ENCODE measurements at places on chromosomes 7 and 10. TPM values are rescaled to one million over a fixed set of nuclear protein-coding genes. Genes with fewer than 3 reads are reported as not detected.

GRCh38 chr10:117131376-117132327 is 6.4 kb downstream of the VAX1 start:
- ATAC-seq = no peak

DNA sequence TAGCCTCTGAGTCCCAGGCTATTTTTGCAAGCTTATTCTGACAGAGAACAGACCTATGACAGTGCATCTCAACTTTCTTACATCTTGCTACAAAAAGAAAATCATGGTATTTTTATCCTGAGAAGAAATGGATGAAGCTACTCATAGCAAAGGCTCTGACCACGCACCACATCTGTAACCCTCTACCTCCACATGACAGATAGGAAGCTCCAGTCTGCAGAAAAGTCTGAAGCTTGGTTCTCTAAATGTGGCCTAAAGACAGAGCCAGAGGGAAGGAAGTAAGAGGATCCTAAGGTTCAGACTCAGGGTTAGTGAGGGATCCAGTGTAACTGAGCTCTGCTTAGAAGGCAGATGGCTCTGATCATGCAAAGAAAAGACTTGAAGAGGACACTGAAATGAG is 58.4 kb upstream of the ABCB5 start:
- no peak for ATAC-seq

DNA sequence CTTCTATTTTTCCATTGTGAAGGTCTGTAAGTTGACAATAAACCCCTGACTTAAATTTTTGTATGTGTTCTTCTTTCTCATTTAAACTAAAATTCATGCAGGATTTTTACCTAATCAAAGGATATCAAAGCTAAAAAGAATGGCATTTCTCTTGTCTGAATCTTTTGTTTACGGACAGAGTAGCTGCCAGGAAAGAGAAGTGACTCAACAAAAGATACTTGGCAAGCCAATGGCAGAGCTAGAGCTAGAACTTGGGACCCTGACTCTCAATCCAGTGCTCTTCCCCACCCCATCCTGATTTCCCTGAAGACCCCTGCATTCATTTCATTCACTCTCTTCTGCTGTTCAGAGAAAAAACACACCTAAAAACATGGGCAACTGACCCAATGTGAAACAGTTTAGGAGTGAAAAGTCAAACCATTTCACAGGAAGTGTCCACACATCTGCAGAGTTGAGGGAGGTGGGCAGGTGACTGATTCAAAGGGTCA is 40.2 kb upstream of the PDLIM1 start:
- no peak for ATAC-seq

DNA sequence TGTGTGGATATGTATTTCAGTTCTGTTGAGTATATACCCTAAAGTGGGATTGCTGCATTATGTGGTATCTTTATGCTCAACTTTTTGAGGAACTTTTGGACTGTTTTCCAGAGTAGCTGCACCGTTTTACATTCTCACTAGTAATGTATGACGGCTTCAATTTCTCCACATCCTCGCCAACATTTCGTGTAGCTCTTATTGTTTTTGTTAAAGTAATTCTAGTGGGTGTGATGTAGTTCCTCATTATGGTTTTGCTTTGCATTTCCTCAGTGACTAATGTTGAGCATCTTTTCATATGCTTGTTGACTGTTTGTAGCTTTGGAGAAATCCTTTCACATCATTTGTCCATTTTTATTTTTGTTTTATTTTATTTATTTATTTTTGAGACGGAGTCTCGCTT is 4.5 kb downstream of the STMP1 start:
- no peak for ATAC-seq

GRCh38 chr10:97032624-97033023 is 153.1 kb downstream of the SLIT1 start:
- no peak for ATAC-seq

DNA sequence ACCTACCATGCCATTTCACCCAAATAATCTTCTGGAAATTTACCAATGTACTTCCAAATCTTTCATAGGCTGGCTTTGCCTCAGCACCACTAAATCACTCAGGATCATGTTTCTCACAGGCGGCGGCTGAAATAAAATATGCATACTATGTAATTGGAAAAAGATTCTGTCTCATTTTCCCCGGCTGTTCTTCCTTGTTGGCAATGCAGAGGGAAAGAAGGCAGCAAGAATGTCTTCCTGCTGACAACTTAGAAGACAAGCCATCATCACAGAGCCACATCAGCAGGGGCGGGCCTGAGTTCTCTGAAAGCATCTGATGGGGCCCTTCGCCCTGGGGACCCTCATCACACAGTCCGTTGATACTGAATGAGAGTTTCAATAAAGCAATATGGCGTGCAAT is 39.2 kb upstream of the COL1A2 start:
- no peak for ATAC-seq

GRCh38 chr10:45809837-45810236 is 37.5 kb downstream of the AGAP4 start:
- no peak for ATAC-seq

DNA sequence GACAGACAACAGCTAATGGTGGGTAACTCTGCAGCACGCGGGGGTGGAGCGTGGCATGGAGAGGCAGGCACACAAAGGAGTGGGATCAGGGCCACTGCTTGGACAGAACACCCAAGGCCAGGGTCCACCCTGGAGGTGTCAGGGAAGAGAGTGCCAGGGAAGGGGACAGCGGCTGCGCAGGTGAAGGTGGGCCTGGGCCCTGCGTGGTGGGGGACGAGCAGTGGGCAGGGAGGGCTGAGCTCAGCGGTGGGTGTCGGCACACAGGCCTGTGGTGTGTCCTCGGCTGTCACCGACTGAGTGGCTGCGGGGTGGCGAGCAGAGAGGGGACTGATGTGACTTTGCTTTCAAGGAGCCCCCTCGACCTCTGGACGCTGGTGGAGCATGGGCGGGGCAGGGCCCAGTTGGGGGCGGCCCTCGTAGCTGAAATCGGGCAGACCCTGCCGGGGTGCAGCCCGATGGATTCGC is 8.4 kb upstream of the SCART1 start:
- no peak for ATAC-seq

DNA sequence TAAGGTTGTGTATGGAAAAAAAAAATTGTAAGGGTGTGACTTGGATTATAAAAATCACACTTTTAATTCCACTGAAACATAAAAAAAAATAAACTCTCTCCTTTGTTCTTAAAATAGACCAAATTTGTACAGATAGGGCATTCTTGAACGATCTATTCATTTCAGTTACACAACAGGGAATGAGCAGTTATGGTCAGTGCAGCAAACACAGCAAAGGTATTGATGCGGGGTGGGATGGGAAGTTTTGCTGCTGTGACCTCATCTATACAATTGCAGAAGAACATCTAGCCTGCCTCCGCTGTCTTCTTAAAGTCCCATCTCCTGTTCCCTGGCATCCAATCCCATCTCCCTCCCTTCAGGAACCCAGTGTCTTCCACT is 580.2 kb downstream of the SUGCT start:
- no peak for ATAC-seq

DNA sequence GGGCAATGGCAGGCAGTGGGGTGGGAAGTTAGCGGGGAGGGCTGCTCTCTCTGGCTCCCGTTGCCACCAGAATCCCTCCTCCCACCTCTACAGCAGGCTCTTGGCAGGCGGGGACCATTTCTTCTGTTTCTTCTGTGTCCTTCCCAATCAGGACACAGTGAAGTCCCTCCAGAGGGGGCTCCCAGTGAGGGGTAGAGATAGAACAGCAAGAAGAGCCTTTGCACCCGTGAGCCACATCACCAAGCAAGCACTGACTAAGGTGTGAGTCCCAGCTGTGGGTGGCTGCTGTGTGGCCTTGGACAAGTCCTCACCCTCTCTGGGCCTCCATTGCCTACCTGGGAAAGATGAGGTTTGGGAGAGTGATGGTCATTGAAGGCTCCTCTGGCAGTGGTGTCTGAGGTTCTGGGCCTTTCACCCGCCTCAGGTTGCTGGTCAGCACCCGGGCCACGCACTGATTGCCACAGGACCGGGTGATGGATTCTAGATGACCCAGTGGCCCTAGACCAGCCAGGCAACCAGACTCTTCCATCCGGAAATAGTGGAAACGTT is 26.0 kb upstream of the PCBD1 start:
- ATAC-seq = no peak

- no peak for ATAC-seq
Observed at GRCh38 chr10:95407546-95407945, 116.7 kb upstream of the PDLIM1 start.

- ATAC-seq = no peak
Observed at GRCh38 chr7:28410628-28411531, 1.4 kb upstream of the CREB5 start.

DNA sequence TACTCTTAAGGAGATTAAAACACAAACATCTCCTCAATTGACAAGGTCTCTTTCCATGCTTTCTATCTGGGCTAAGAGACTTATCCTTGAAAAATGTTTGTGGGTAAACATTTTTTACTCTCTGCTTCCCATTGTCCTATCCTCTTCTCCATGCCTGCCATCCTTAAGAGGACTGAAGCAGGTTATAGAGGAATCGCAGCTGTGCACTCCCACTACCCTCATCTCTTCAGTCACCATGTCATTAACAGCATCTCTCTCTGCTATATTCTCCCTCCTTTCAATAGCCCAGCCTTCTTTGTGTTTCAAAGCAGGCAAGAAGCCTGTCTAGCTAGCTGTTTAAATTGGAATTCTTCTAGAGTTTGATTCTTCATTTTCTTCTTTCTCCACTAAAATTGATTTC is 22.6 kb downstream of the COL1A2 start:
- no peak for ATAC-seq

DNA sequence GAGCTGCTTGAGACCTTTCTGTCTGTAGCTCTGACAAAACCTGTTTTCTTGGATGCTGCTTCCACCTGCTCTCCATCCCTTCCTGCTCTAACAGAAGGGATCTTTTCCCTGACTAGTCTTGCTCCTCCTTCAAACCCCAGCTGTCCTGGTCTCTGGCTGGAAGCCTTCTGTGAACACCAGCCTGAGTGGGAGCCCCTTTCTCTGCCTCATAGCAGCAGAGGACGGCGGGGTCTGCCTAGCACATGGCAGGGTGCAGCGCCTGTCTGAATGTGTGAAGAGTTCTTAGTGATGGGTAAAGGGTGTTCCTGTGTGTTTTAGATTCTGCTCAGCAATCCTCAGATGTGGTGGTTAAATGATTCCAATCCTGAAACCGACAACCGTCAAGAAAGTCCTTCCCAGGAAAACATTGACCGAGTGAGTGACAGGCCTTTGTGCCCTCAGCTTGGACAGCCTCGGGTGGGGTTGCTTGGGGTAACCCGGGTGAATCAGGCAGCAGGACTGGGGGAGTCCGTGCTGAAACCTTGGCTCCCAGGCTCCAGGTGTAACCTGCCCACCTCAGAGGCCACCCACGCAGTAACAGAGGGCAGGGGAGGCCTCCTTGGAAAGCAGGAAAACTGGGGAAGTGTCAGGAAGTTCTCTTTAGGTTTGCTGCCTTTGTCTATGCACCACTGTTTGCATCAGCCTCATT is 34.1 kb downstream of the NUB1 start:
- no peak for ATAC-seq

GRCh38 chr10:2207246-2207922 is 470.1 kb upstream of the ADARB2 start:
- ATAC-seq = no peak

GRCh38 chr10:110005719-110006118 is 2.1 kb upstream of the ADD3 start:
- ATAC-seq = peak; percentile 35

DNA sequence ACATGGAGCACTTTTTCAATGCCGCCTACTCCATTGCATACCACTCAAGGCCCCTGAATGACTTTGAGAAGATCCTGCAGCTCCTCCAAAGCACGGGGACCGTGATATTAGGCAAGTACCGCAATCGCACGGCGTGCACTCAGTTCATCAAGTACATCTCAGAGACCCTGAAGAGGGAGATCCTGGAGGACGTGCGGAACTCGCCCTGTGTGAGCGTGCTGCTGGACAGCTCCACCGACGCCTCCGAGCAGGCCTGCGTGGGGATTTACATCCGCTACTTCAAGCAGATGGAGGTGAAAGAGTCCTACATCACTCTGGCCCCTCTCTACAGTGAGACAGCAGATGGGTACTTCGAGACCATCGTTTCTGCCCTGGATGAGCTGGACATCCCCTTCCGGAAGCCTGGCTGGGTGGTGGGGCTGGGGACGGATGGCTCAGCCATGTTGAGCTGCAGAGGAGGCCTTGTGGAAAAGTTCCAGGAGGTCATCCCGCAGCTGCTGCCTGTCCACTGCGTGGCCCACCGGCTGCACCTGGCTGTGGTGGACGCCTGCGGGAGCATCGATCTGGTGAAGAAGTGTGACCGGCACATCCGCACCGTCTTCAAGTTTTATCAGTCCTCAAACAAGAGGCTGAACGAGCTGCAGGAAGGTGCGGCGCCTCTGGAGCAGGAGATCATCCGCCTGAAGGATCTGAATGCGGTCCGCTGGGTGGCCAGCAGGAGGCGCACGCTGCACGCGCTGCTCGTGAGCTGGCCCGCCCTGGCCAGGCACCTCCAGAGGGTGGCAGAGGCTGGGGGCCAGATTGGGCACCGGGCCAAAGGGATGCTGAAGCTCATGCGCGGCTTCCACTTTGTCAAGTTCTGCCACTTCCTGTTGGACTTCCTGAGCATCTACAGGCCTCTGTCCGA is 12.7 kb upstream of the ATP6V0E2 start:
- ATAC-seq = no peak

- no peak for ATAC-seq
Observed at GRCh38 chr7:111772716-111773115, 210.4 kb upstream of the IMMP2L start.

GRCh38 chr10:13340626-13341376 is 7.3 kb downstream of the SEPHS1 start:
- ATAC-seq = no peak

- peak; percentile 40 for ATAC-seq
Observed at GRCh38 chr7:151876899-151877777, at the start of gene PRKAG2. TSS of gene PRKAG2 (minus strand) at chr7:151877115. CDS start at chr7:151876620, 495 bp downstream.

- no peak for ATAC-seq
Observed at GRCh38 chr10:34229917-34230316, 585.2 kb downstream of the PARD3 start.

GRCh38 chr10:101691081-101691480 is 3.9 kb downstream of the FBXW4 start:
- no peak for ATAC-seq

NPFFR1 gene
- under 0.01 TPM for total RNA-seq

EBLN1 gene
- total RNA-seq = not detected

CLDN4 gene
- 0.66 TPM for total RNA-seq

VWDE gene
- not detected for total RNA-seq

RNF148 gene
- 15.3 TPM for total RNA-seq

HOXA10 gene
- total RNA-seq = not detected

ZNF467 gene
- 9.3 TPM for total RNA-seq

PRF1 gene
- total RNA-seq = 3.9 TPM

SSC4D gene
- total RNA-seq = not detected

CALML5 gene
- not detected for total RNA-seq
